ENCODE measurements at places on chromosomes 4 and X. TPM values are rescaled to one million over a fixed set of nuclear protein-coding genes. Genes with fewer than 3 reads are reported as not detected.

EFNB1 gene
- total RNA-seq = 42.8 TPM

DTHD1 gene
- total RNA-seq = not detected

LCORL gene
- total RNA-seq = 19.9 TPM

TBC1D9 gene
- total RNA-seq = 26.8 TPM

MAGEA8 gene
- not detected for total RNA-seq

HSFX3 gene
- not detected for total RNA-seq

SCLT1 gene
- 14.0 TPM for total RNA-seq

SLITRK2 gene
- 1.8 TPM for total RNA-seq

SLC30A9 gene
- total RNA-seq = 53.3 TPM

NUDT11 gene
- total RNA-seq = 10.3 TPM

MAGEC1 gene
- total RNA-seq = not detected

H2BW2 gene
- total RNA-seq = not detected

AWAT2 gene
- not detected for total RNA-seq

NR3C2 gene
- total RNA-seq = 0.78 TPM

NUP62CL gene
- 0.37 TPM for total RNA-seq

SPIN2A gene
- total RNA-seq = 2.2 TPM

CACNA1F gene
- not detected for total RNA-seq

AMBN gene
- total RNA-seq = not detected

ESX1 gene
- total RNA-seq = not detected

TMEM131L gene
- 5.1 TPM for total RNA-seq

MAGEE1 gene
- total RNA-seq = 1.4 TPM

SPANXD gene
- not detected for total RNA-seq

PSAPL1 gene
- not detected for total RNA-seq

DCHS2 gene
- total RNA-seq = not detected

RIPPLY1 gene
- not detected for total RNA-seq

RPA4 gene
- total RNA-seq = 2.6 TPM

MAGEA11 gene
- total RNA-seq = not detected
